ENCODE measurements at places on chromosomes 5 and 9.

DNA sequence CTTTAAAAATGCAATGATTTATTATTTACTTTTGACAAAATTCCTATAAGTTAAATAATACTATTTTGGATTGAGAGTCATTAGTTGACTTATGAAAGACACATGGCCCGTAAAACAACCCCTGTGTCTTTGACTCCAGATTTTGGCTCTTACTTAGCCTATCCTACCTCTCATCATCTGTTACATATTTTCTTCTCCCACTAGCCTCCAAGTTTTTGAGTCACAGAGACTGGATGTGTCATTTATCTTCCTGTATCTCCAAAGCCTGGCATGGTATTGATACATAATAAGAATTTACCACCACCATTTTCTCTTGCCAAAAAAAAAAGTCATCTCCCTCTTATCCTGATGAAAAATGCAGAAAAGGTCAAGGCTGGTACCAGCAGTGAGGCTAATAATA, 99.9 kb downstream of the GABRB2 start:
- DNase-seq = no peak

- DNase-seq = no peak
Measured at GRCh38 chr5:170439944-170440269, 50.7 kb upstream of the KCNMB1 start.

- no peak for DNase-seq
Measured at GRCh38 chr5:98004463-98004862, 769.0 kb upstream of the RGMB start.

GRCh38 chr9:115593587-115594091, 475.7 kb upstream of the TNC start:
- peak; percentile 82 for DNase-seq

- no peak for DNase-seq
Measured at GRCh38 chr9:123450996-123451395, 95.0 kb downstream of the CRB2 start.
